Erythroblast (primary cell): ENCODE measurements at places on chromosomes 5 and 9.
A peak's percentile ranks its signal among the peaks of the same experiment; 100 is the strongest.

DNA sequence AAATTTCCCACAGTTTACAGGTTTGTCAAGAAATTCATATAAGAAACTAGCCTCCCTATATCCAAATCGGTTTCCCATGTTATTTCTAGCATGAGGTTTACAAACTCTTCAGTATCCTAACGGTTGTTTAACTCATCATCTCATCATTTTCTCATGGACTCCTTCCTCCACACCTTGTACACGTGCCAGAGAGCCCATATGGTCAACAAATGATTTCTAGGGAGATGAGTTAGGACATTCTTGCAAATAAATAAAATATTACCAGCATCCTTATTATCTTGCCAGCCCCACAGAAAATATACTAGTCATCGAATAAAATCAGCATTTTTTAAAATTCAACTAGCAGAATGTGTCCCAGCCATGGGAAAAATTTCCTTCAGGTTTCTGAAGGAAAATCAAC lies 285.2 kb downstream of the EBF1 start:
- no peak for DNase-seq

- no peak for DNase-seq
Measured at GRCh38 chr5:8907168-8907868, 638.6 kb downstream of the SEMA5A start.

- no peak for DNase-seq
Measured at GRCh38 chr9:90420768-90421513, 221.7 kb downstream of the DIRAS2 start.

DNA sequence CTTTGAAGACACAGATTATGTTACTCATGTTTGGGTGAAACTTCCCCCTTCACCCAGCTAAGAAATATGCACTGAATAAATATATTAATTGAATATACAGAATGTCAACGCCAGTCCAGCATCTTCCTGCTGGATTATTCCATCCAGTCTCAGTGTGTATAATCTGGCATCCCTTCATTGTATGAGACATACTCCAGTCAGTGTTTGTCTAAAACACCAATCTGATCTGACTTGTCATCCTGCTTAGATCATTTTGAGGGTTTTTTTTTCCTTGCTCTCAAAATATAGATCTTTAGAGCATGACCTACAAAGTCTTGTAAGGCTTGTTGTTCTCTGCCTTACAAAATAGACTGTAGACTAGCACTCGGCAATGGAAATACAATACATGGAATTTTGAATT lies 195.1 kb downstream of the SMARCA2 start:
- DNase-seq, result no peak

DNA sequence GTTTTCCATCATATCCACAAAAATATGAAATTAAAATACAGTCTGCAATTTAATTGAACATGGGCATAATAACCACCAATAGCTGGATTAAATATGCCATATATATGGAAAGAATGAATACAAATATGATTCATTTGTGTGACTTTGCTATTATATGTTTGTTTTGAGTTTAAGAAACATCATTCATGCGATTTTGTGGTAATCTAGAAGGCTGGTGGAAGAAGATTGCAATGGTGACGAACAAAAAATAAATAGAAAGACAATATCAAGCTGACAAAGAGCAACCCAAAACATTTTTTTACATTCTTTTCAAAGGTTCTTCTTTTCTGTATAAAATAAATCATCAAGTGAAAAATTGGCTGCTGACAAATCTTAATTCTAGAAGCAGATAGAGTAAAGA lies 610.0 kb downstream of the MAT2B start:
- DNase-seq, result no peak

- no peak for DNase-seq
Measured at GRCh38 chr5:103358305-103358995, 99.9 kb downstream of the MACIR start.

- DNase-seq, result no peak
Measured at GRCh38 chr5:168608386-168608785, 29.2 kb upstream of the PANK3 start.

DNA sequence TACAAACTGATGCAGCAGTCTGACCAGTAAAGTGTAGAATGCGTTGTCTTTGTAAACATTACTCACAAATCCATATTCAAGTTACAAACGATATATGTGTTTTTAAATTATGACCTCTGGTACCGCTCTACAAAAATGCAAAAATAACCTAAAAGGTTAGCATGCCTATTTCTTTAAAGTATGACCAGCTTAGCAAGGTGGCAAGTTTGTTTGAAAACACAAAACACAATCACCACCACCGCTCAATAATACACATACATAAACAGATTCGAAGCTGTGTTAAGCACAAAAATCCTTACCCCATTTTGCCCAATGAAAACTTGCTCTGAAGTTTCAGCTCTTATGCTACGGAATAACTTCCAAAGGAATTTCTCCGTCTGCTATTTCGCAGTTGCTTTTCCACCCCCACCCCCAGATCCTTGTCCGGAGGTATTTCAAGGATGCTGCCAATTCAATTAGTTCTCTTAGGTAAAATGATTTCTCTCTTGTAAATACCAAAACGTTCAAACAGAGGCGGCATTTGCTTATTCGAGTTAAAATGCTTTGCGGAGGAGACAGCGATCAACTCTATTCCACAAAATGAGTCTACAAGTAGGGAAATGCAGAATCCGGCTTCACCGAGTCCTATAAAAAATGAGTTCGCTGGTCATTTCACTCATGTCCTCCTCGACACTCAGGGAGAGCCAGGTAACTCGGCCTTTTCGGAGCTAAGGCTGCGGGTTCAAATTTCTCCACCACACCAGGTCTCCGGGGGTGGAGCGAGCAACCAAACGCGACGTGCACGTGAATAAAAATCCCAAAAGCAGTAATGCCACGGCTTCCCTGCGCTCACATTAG lies 1.2 kb downstream of the HOMER1 start:
- DNase-seq, result peak; percentile 30

DNA sequence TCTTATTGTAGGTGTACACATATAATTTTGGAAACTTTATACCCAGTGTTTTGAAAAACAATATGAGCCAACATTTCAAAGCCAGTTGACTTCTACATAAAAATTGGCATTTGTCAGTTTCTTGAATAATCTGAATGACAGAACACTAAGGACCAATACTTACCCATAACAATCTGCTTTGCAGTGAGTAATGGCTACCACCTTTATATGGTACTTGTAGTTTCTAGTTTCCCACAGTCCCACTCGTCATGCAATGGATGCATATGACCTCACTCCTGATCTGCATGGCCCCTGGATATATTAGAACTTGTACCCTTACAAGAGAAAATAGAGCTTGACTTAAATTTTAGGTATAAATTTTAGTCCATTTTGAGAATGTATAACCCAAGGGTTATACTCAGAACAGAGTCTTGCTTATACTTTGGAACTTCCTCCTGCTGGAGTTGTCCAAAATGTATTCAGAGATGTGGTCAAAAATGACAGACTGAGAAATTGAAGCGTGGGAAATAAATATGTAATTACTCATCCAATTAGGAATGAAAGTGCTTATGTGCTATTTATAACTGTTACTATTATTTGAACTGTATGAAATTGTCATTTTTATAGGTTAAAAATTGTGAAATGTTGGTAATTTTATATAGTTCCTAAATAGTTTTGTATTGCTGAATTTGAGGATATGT lies 19.5 kb downstream of the XRCC4 start:
- no peak for DNase-seq

DNA sequence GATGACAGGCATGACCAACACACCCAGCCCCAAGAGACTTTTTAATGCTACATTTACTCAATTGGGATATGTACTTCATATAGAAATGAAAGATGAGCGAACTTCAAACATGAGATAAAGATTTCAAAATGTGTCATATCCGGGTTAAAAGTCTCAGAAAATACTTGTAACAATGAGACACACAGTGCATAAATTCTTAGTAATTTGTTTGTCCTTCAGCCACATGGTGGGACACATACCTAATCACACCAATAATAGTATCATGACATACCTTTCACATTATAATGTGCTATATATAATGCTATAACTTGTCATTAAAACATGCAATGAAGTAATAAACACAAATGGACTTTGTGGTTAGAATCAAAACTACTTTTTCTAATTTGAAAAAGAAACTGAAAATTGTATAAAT lies 204.7 kb upstream of the RFX3 start:
- DNase-seq, result no peak

- no peak for DNase-seq
Measured at GRCh38 chr5:77301447-77301883, 91.0 kb downstream of the PDE8B start.

GRCh38 chr5:104080646-104081175 lies 518.1 kb upstream of the NUDT12 start:
- DNase-seq, result no peak

DNA sequence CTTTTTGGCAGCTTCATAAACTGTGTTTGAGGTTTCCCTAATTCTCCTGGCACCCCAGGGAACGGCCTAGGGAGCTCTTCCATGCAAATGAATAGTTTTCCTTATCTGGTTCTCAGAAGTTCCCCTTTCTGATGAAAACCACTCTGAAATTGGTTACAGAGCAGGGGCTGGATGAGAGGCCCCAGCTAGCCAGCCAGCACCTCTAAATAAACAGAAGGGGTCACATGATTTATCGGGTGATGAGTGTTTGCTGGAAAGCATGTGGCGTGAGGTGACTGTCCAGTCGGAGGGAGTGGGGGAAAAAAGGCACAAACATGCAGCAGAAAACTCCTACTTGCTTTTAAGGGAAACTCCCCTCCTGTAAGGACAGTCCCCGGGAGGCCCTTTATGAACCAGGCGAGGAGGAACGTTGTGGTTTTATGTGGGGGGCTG lies 261.2 kb upstream of the ANKRD55 start:
- no peak for DNase-seq

- DNase-seq, result no peak
Measured at GRCh38 chr9:8647824-8648223, 848.2 kb upstream of the DMAC1 start.

GRCh38 chr5:115271295-115272050 lies 8.8 kb upstream of the PGGT1B start:
- DNase-seq, result no peak

GRCh38 chr5:16826379-16827125 lies 109.5 kb downstream of the MYO10 start:
- DNase-seq, result no peak

DNA sequence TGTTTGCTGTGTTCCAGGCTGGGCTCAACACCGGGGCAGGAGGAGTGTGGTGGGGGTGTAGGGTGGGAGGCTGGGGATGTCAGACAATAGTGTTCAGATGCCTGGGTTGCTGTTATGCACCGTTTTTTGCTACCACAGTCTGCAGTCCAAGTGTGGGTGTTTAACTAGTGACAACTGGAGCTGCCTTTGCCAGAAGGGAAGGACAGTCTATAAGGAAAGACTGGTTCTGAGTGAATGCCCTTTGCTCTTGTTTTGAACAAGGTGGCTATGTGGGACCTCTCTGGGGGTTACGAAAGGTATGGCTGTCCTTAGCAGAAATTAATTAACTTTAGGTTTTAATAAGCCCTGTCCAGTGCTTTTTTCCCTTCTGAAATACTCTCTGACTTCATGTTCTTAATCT lies 118.5 kb upstream of the GNA14 start:
- no peak for DNase-seq

- no peak for DNase-seq
Measured at GRCh38 chr5:128062172-128062746, 21.3 kb upstream of the SLC12A2 start.

- DNase-seq, result no peak
Measured at GRCh38 chr9:130523921-130524320, 55.5 kb upstream of the FUBP3 start.

- no peak for DNase-seq
Measured at GRCh38 chr9:116027096-116027495, 126.5 kb upstream of the PAPPA start.

- DNase-seq, result no peak
Measured at GRCh38 chr9:127349483-127350113, 47.4 kb upstream of the SLC2A8 start.
